Fibroblast of mammary gland (primary cell): ENCODE measurements at places on chromosomes 7 and 10.

DNA sequence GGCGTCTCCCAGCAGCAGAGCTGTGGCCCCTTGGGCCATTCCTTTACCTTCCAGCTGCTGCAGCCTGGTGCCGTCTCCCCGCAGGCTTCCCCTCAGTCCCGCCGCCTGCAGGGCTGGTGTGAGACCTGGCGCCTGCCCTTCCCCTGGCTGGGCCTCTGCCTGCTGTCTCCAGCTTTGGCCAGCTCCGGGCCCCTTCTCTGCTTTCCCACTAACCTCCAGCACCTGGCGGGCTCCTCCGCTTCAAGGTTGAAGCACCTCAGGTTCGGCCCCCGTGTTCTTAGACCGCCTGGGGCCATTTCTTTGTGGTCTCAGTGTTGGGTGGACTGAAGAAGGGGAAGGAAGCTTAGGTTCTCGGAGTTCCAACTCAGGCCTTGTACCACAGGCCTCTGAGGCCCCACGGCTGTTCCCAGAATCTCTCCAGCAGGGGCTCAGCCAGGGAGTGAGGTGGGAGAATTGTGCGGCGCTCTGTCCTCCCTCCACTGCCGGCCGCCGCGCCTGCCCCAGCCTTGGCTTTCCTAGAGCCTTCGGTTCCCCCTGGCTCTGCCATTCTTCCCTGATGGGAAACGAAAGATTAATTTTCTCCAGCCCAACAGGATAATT, 30.3 kb downstream of the GBX1 start:
- no peak for DNase-seq

DNA sequence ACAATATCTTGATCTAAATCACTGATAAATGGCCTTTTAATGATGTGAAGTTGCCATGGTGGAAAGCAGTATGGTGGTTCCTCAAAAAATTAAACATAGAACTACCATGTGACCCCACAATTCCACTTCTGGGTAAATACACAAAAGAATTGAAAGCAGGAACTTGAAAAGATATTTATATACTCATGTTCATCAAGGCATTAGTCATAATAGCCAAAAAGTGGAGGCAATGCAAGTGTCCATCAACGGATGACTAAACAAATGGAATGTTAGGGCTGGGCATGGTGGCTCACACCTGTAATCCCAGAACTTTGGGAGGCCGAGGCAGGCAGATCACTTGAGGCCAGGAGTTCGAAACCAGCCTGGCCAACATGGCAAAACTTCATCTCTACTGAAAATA, 2.0 kb upstream of the DNAJC12 start:
- peak; percentile 66 for DNase-seq

- peak; percentile 21 for DNase-seq
These were observed 62.6 kb upstream of the PLPP4 start for GRCh38 chr10:120394446-120394845.

DNA sequence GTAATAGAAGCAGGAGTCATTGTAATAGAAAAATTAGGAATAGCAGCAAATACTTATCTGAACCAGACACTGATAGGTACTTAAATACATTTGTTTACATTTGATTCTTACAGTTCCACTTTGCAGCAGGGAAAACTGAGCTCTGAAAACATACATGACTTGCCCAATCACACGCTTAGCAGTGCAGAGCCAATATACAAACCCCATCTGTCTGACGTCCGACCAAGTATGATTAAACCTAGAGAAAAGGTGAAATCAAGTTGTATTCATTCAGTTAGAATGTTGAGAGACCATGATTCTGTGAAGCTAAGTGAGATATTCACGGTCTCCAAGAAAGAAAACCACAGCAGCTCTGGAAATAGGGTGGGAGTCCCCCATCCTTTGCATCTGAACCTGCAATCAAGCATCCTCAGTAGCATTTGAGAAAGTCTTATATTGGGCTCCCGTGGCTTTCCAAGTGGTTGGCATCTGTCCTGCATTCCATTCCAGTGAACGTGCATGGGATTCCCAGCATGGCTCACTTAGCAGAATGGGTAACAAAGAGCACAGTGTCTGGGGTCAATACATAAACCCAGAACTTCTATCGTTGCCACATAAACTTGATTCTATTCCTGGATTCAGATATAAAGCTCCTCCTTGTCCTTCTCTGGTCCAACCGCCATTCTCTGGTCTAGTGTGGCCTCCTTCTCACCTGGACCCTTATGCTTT, 148.7 kb upstream of the RSU1 start:
- DNase-seq, result peak; percentile 94

DNA sequence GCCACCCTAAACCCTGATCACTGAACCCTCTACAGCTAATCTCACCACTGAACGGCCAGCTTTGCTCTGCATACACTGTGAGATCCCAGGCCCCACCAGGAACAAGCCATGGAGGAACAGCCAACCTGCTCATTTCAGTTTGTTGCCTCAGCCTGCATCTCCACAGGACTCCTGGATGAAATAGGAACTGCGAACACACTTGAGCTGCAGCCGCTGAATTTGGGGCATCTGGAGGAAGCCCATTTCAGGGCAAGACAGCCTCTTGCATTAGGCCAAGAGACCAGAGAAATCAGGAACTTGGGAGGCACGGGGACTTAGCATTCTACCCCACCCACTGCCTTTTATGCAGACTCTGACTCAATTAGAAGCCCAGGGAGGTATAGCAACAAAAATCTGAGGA, 14.5 kb upstream of the EGR2 start:
- no peak for DNase-seq

DNA sequence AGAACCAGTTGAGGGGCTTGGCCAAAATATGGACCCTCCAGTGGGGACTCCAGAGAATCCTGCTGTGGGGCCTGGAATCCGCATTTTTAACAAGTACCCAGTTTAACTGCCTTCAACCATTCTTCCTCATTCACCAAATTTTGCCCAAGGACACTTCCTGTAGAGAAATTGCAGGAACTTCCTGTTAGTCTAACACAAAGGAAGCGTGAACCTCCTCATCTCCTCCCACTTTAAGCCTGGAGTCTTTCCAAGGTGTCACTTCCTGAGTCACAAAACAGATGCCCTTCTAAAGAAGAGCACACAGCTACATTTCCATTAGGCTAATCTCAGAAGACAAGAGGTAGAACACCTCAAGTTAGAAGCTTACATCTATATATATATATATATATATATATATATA, 188.4 kb downstream of the PPP1R17 start:
- peak; percentile 10 for DNase-seq

- DNase-seq, result no peak
These were observed 21.6 kb upstream of the RNF148 start for GRCh38 chr7:122724366-122724765.

- no peak for DNase-seq
These were observed 621.9 kb downstream of the ACTR3B start for GRCh38 chr7:153381275-153382040.

GRCh38 chr10:127354992-127355391, 158.6 kb upstream of the INSYN2A start:
- no peak for DNase-seq

DNA sequence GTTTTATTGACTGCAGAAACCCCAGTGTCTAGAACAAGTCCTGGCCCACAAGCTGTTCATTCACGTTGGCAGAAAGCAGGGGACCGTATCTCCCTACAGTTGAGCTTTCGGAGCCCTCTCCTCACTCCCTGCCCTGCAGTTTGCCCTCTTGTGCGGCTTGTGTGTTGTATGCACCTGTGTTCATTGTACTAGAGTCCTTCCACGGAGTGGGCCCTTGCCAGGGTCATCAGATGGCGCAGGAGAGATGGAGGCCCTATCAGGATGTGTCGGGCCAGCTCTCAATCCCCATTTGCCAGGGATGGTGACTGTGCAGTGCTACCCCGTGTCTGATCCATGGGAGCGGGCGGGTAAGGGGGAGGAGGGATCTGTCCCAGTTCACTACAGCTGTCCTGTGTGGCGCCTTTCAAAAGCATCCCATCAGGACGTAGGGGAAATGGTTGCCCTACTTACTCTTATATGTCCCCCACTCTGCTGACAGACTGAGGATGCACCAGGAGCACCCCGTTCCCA, 77.4 kb upstream of the PRR15 start:
- DNase-seq, result no peak

DNA sequence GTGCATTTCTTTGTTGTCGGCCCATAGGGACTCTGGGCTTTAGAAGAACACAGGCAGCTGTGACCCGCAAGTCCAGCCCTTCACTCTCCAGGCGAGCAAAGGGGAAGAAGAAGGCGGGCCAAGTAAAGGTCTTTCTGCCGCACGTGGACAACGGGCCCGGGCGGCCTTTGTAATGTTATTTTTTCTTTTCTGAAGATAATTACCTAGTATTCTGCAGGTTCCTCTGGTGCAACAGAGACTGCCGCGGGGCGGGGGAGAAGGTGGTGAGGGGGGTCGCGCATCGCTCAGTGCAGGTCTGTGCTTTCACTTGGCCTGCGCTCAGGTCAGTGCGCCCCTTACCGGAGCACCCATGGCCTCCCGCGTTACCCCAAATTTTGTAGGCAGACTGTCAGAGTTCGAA, 7.1 kb upstream of the TBX20 start:
- no peak for DNase-seq

- no peak for DNase-seq
These were observed 51.8 kb upstream of the TRIL start for GRCh38 chr7:29009947-29010346.

GRCh38 chr10:101301111-101301731, 52.7 kb upstream of the BTRC start:
- peak; percentile 43 for DNase-seq
